Hematopoietic multipotent progenitor cell treated with erythropoietin and hydrocortisone succinate and interleukin-3 and kit ligand, for 4 days (in vitro differentiated cells): ENCODE measurements at places on chromosomes 1 and 21.

- DNase-seq: no peak
These were observed 299.7 kb downstream of the OLFM3 start for GRCh38 chr1:101697072-101697471.

- no peak for DNase-seq
These were observed 426.8 kb upstream of the VAMP3 start for GRCh38 chr1:7344299-7344698.

DNA sequence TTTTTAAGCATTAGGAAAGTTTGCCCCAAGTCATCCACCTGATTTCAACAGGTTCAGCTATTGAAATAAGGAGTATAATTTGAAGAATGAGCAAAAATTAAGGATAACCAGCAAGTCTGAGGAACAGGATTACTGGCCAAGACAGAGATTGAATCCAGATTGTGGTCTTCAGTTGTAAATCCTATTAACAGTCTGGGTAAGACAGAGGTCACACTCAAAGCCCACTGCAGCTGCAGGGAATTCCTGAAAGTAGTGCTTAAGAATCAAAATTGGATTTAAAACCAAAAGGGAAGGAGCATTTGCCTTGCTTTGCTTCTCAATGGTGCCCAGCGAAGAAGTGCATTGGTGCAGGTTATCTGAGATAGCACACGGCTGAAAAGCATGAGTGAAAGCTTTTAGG, 6.4 kb upstream of the LORICRIN start:
- DNase-seq: no peak

DNA sequence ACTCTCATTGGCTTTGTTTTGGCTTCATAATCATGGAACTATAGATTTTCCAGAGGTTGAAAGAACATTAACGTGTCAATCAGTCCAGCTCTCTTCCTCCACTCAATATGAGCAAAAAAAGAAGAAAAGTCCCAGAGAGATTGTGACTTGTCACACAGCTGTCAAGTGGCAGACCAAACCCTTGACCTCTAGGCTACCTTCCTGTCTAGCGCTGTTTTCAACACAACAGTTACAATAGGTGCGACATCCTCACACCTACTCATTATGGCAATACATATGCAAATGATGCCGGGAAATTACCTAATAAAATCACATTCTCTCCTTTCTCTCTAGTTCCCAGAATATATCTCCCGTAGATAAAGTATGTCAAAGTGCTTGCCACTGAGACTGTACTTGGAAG, 1.1 kb downstream of the WARS2 start:
- DNase-seq: peak; percentile 3

DNA sequence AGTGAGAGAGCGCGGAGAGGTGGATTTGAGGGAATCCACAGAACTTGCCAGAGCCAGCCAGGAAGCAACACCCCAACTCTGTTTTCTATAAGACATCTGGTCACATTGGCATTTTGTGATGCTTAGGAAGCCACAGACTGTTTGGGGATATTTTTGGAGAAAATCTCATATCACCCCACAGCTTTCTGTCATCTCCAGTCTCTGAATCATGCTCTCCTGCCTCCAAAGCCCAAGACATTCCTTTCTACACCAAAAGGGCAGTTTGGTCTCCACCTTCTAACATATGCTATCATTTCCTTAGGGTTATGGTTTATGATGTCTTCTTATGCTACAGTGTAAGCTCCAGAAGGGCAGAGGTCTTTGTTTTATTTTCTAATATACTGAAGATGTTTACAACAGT, 14.4 kb upstream of the BCL10 start:
- DNase-seq: no peak

DNA sequence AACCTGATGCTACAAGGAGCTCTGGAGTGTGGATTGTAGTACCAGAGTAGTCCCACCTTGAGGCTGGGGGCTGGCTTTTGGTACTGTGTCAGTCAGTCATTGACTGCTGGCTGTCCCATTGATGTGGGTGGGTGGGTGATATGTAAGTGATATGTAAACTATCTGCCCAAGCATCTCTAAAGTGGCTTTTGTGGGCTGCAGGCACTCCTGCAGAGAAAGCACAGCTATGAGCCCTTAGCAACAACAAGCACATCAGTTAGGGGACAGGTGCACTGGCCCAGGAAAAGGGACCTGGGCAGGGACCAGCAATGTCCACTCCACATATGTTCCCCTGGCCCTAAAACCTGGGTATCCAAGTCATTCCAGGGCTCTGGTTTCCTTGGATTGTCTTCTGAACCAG, 109.9 kb downstream of the TAS1R2 start:
- DNase-seq: no peak

GRCh38 chr1:74465193-74465681, 47.2 kb downstream of the LRRC53 start:
- DNase-seq: no peak

- DNase-seq: peak; percentile 26
These were observed 2.8 kb downstream of the MYCL start for GRCh38 chr1:39898648-39899603.

DNA sequence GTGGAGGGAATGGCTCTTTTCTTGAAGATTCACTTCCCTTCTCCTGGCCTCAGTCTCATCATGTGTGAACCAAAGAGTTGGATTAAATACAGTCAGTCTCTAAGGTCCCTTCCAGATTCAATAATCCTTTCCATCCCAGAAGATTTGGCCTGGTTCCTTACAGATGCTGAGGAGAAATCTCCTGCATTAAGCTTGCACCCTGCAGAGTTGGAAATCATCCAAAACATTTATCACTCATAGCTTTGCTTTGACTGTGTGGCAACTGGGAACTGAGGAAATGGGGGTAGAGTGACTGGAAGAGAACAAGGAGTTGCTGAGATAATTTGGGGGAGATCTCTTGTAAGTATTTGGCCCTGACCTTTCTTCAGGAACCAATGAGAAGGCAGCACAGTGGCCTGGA, 220.5 kb upstream of the SGIP1 start:
- no peak for DNase-seq

GRCh38 chr1:110225212-110225611, 15.1 kb downstream of the KCNC4 start:
- no peak for DNase-seq

GRCh38 chr1:44602634-44603628, 71.3 kb downstream of the TMEM53 start:
- DNase-seq: no peak

DNA sequence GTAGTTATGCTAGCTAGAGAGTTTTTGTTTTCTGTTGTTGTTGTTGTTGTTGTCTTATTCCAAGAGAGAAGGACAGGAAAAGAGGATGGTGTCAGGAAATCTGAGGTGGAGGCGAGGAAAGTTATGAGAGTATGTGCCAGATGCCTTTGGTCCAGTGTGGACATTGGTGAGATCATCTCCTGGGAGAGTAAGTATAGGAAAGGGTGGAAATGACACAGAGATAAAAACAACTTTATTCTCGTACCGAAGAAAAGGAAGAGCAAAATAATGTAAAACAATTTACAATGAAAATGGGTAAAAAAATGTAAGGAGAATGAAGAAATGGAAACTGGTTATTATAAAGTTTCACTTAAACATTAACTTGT, 97.4 kb upstream of the ADGRL2 start:
- no peak for DNase-seq

DNA sequence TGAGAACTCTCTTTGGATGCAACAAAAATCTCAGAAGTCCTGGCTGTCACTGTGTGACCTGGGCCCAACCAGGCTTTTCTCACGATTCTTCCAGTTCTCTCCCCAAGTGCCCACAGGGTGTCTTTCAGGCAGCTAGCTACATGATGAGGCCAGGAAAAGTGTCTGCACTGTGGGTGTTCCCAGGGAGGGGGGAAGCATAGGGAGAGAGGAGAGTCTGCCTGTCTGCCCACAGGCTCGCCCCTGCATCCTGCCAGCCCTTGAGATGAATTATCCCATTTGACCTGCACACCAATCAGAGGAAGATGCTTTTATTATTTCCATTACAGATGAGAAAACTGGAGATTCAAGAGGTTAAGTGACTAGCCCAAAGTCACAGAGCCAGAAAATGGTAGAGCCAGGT, 27.8 kb downstream of the FOXO6 start:
- DNase-seq: no peak

GRCh38 chr1:23810818-23811540, 10.4 kb upstream of the GALE start:
- DNase-seq: peak; percentile 92

GRCh38 chr1:62395291-62395690, 41.6 kb upstream of the USP1 start:
- DNase-seq: no peak

DNA sequence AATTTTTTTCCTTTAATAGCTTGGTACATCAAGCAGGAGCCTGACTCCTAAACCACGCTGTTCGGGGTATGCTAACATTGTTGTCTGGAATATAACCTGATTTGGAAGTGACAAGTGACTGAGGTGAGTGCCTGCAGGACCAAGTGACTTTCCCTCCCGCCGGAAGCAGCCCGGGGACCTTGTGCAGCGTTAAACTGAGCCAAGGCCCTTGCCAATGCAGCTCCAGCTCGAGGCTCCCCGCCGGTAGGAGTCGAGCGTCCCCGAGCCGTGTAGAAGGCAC, 716 bp upstream of the MTARC1 start:
- peak; percentile 49 for DNase-seq

DNA sequence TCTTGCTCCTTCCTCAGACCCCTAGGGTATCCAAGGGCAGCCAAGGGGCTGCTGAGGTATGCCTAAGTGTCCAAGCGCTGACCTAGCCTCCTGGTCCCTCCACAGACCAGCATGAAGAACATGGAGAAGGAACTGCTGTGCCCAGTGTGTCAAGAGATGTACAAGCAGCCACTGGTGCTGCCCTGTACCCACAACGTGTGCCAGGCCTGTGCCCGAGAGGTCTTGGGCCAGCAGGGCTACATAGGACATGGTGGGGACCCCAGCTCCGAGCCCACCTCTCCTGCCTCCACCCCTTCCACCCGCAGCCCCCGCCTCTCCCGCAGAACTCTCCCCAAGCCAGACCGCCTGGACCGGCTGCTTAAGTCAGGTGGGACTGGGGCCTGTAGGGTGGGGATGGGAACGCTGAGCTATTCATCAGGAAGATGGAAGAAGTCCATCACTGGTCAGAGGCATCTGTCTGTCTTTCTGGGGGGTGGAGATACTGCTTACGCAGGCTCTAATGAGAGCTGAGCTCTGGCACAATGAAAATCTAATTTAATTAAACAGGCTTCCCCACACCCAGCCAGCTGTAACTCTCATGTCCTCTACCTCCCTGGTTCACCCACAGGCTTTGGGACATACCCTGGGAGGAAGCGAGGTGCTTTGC, 1.8 kb downstream of the TRIM46 start:
- DNase-seq: no peak

GRCh38 chr1:181647314-181648035, 164.2 kb downstream of the CACNA1E start:
- DNase-seq: no peak

GRCh38 chr1:211879475-211879874, 48.9 kb upstream of the LPGAT1 start:
- DNase-seq: no peak
